AG04450 (cell line): ENCODE measurements at places on chromosomes 5 and 9.

DNA sequence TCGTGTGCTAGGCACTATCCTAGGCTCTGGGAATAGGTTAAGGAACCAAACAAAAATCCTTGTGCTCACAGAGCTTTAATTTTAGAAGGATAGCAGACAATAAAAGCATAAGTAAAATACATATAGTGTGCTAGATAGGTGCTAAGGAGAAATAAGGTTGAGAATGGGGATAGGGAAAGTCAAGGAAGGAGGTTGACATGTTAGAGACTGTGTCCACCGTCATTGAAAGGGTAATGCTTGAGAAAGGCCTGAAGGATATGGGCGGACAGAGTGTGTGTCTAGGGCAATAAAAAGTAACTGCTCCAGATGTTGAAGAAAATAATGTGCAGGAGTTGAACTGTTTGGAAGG is 482 bp upstream of the TDRD7 start:
- DNase-seq = no peak

GRCh38 chr9:85534340-85534739 is 207.4 kb downstream of the AGTPBP1 start:
- no peak for DNase-seq

- no peak for DNase-seq
These were observed 299.4 kb downstream of the MAN2A1 start for GRCh38 chr5:109989161-109989560.

GRCh38 chr5:98810206-98810605 is 36.7 kb downstream of the RGMB start:
- DNase-seq = no peak

GRCh38 chr5:37816883-37817282 is 23.0 kb downstream of the GDNF start:
- no peak for DNase-seq

GRCh38 chr5:142630927-142631539 is 54.9 kb downstream of the FGF1 start:
- no peak for DNase-seq

DNA sequence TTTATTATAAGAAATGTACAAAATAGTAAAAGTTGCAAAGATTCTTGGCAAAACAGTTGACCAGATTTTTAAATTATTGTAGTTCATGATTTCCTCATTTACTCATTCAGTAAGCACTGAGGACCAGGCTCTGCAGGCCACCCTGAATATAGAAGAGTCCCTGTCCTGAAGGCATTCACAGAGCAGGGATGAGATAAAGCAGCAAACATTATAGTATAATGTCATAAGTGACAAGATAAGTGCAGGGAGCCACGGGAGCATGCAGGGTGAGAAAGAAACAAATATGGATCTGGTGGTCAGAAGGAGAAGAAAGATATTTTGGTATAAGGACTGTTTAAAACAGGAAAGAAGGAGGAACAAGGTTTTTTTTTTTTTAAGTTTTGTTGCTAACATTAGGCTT is 46.0 kb downstream of the PARP8 start:
- no peak for DNase-seq

GRCh38 chr5:149605998-149606724 is 24.9 kb downstream of the ARHGEF37 start:
- no peak for DNase-seq

GRCh38 chr5:136605638-136606037 is 240.3 kb upstream of the TRPC7 start:
- no peak for DNase-seq

DNA sequence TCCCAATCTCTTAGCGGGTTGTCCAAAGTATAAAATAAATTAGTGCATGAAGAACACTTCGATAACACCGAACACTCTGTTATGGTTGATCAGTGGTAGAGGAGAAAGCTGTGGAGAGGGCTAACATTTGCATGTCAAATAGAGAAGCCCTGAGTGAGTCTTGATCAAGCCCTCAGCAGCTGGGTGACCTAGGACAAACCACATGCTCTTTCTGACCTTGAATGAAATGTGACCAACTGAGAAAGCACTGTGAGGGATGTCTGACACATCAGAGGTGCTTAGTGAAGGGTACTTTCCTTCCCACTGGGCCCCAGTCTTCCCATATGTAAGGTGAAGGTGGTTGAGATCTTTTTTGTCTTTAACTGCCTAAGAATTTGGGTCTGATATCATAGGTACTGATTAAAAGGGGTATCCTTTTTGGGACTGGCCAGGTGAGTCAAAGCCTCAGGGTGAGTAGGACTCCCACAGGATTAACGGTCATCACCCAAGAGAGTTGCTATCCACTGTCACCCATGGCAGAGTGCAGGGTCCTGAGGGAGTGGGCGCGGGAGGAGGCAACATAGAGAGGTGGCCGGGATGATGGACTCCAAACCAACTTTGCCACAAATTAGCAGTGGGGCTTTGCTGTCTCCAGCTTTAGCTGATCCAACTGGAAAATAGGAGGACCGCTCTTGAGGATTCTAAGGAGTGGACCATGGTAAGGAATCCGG is 53.5 kb downstream of the KIF4B start:
- DNase-seq = no peak

GRCh38 chr9:79264041-79264440 is 307.7 kb upstream of the TLE4 start:
- no peak for DNase-seq

DNA sequence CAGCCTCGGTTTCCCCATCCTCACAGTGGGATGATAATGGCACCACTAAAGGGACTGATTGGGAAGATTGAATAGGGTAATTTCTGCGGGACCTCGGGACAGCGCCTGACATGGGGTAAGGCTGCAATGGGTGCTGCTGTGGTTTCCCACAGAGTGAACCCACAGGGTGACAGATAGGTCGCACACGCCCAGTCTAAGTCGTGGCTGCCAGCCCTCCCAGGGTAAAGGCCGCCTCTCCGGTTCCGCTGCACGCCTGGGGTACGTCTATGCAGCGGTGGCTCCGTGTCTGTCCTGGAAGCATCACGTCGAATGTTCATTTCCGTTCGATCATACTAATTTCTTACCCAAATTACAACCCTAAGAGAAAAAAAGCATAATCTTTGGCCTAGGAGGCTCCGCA is 631 bp downstream of the CFAP77 start:
- no peak for DNase-seq

- no peak for DNase-seq
These were observed 46.4 kb upstream of the CEP78 start for GRCh38 chr9:78189461-78189860.

DNA sequence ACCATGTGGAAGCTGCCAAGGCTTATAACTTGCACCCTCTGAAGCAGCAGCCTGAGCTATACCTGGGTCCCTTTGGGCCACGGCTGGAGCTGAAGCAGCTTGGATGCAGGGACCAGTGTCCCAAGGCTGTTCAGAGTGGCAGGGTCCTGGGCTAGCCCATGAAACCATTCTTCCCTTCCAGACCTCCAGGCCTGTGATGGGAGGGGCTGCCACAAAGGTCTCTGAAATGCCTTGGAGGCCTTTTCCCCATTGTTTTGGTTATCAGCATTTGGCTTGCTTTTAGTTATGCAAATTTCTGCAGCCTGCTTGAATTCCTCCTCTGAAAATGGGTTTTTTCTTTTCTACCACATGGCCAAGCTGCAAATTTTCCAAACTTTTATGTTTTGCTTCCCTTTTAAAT is 433.7 kb upstream of the ACO1 start:
- no peak for DNase-seq

GRCh38 chr9:19457693-19458009 is 48.8 kb downstream of the ACER2 start:
- no peak for DNase-seq

GRCh38 chr9:34332076-34332964 is 3.0 kb downstream of the NUDT2 start:
- DNase-seq = no peak

- DNase-seq = no peak
These were observed 715 bp downstream of the FGF10 start for GRCh38 chr5:44388321-44389089.

DNA sequence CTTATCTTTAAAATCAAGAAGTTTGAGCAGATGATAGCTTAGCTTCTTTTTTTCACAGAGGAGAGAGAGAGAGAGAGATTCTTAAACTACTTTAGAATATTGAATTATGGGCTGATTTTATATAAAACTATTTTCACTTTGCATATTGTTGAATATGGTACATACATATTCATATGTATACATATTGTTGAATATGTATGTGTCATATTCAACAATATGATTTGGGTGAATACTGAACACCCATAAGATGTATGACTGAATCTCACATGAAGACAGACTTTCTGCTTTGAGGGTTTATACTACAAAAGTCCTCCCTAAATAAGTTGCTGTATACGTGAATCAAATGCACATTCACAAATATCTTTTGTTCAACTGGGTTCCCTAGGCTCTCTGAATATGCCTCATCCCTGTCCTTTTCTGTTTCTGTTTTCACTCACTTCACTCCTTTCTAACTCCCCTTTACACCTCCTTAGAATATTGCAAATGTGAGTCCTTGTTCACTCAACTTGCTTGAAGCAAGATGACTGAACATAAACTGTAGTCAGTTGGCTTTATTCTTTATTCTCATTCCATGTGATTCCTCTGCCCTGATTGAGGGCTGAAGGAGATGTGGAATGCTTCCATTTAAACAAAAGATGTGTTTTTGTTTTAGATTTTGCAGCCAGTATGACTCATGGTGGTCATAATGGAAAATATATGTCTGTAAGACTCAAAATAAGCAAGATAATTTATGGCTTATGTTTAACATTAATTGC is 225.4 kb upstream of the DAB2 start:
- peak; percentile 10 for DNase-seq

DNA sequence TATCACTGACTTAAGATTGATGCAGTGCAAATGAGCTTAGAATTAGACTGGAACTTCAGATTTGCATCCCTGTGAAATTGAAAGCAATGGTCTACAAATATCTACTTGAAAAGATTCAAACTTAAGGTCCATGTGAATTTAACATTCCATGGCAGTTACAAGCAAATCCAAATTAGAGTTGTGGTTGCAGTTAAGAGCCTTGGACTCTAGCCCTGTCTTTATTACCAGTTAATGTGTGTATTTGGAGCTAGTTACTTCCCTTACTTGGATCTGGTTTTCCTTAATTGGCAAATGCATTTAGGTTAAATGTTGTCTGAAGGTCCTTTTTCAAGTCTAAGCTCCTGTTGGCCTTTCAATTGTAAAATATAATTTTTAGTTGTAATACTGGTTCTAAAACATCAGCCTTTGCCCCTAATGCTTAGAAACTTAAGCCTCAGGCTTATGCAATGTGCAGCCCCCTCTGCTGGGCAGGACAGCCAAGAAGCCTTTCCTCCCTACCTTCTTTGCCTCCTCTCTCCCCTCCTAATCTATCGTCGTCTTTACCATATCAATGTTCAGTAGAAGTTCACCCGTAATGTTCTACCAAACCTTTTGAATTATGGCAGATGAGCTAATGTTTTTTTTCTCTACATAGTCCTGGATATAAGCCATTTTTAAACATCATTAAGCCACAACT is 59.5 kb downstream of the ERMP1 start:
- DNase-seq = no peak

- DNase-seq = no peak
These were observed 110.1 kb downstream of the OSTF1 start for GRCh38 chr9:75198436-75198835.

GRCh38 chr9:114348906-114349482 is 19.3 kb downstream of the ORM2 start:
- DNase-seq = peak; percentile 94

DNA sequence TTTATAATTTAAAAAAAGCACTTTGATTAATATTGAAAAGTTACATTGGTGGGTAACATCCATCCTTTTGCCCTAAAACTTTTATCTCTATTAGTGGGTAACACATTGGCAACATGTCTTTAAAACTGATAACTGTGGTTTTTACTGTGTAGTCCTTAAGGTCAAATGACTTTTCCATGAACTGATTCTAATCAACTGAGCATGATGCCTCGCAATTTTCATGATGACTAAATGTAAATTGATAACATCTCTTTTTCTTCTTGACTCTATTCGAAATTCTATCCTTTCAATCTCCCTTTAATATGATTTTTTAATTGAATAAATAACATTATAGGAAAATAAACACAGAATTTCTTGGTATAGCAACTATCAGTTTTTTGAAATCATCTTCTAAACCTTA is 6.3 kb upstream of the IL5 start:
- no peak for DNase-seq

GRCh38 chr5:141875795-141876627 is 2.2 kb downstream of the PCDH1 start:
- no peak for DNase-seq

DNA sequence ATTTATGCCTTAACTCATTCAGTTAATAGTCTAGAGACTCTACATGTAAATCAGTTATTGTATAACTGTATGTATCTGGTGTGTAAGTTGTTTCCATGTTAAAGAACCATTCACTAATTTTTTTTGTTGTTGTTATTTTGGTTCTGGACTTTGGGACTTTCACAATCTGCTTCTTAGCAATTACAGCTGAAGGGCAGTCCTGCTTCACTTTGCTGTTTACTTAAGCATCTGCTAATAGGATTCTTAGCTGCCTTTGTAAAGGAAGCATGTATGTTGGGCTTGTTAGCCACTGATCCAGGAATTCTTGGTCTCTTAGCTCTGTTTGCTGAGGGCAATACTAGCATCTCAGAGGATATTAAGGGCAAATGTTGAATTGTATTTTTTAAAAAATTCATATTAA is 97.0 kb downstream of the FOCAD start:
- DNase-seq = no peak

- DNase-seq = peak; percentile 27
These were observed 61.8 kb downstream of the COX7C start for GRCh38 chr5:86679529-86679928.
